ENCODE measurements at places on chromosomes 5 and 9. TPM values are rescaled to one million over a fixed set of nuclear protein-coding genes. Genes with fewer than 3 reads are reported as not detected.

Gene AGXT2
- not detected for total RNA-seq

Gene CSF1R
- 0.59 TPM for total RNA-seq

Gene FBP2
- total RNA-seq, result not detected

Gene TAF1L
- total RNA-seq, result not detected

Gene DND1
- 3.9 TPM for total RNA-seq

Gene MYORG
- total RNA-seq, result 1.2 TPM

Gene NKD2
- 4.3 TPM for total RNA-seq

Gene CCNJL
- not detected for total RNA-seq

Measured in T-helper 1 cell treated with Interleukin-12 subunit alpha and Interleukin-12 subunit beta and Interleukin-4 antibody, amounts not matched to agents 30 ng/mL and 1 ng/mL, for 36 hours (primary cell).